HS-5 (cell line): ENCODE measurements at places on chromosomes 12 and 14.

GRCh38 chr12:114657597-114657920, 26.4 kb downstream of the TBX3 start:
- no peak for DNase-seq

DNA sequence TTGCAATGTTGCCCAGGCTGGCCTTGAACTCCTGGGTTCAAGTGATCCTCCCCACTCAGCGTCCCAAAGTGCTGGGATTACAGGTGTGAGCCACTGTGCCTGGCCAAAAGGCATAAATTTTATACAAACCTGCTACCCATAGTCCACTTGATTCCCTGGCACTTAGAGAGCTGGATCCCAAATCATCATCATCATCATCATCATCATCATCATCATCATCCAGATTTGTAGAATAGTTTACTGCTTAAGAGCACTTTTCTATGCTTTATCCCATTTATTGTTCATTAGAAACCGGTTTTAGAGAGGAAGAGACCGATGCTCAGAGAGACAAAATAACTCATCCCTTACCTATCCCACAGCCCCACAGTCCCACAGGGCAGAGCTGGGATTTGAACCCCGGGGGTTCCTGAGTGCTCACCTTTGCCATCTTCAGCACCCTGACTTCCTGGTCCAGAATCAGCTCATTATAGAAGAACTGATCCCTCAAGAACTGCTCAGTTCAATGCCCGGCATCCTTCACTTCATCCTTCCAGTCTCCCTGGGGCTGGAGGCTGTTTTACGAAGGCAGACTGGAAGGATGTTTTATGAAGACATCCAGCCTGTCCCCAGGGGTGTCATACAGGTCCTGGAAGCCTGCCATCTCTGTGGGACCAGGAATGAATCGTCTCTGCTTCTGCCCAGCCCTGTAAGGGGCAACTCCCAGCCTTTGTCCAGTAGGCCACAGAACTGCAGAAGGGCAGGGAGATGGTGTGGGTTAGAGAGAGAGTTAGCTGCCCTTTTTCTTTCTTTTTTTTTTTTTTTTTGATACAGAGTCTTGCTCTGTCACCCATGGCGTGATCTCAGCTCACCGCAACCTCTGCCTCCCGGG, 20.2 kb upstream of the OASL start:
- no peak for DNase-seq

GRCh38 chr14:81252278-81252677, 31.5 kb upstream of the GTF2A1 start:
- no peak for DNase-seq

GRCh38 chr14:105334383-105335230, 20.1 kb downstream of the PACS2 start:
- no peak for DNase-seq

GRCh38 chr12:52582971-52583456, 9.4 kb upstream of the KRT74 start:
- peak; percentile 18 for DNase-seq

DNA sequence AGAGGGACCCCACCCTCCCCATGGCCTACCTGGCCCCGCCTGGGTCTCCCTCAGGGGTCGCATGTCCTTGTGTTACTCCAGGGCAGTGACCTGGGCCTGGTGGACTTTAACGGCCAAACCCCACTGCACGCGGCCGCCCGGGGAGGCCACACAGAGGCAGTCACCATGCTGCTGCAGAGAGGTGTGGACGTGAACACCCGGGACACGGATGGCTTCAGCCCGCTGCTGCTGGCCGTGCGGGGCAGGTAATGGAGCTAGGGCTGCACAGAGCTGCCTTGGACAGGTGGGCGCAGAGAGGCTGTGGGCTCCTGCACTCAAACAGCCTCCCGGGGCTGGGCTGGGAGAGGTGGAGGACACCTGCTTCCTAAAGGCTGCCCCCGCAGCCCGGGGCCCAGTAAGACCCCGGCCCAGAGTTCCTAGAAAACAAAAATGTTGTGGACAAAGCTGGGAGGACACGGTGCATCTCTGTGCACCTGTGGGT, 21.6 kb downstream of the ASPG start:
- DNase-seq: no peak

- DNase-seq: no peak
These were observed 26.7 kb downstream of the CLECL1 start for GRCh38 chr12:9706086-9706685.

GRCh38 chr12:34597548-34598351, 575.5 kb downstream of the ALG10 start:
- no peak for DNase-seq

DNA sequence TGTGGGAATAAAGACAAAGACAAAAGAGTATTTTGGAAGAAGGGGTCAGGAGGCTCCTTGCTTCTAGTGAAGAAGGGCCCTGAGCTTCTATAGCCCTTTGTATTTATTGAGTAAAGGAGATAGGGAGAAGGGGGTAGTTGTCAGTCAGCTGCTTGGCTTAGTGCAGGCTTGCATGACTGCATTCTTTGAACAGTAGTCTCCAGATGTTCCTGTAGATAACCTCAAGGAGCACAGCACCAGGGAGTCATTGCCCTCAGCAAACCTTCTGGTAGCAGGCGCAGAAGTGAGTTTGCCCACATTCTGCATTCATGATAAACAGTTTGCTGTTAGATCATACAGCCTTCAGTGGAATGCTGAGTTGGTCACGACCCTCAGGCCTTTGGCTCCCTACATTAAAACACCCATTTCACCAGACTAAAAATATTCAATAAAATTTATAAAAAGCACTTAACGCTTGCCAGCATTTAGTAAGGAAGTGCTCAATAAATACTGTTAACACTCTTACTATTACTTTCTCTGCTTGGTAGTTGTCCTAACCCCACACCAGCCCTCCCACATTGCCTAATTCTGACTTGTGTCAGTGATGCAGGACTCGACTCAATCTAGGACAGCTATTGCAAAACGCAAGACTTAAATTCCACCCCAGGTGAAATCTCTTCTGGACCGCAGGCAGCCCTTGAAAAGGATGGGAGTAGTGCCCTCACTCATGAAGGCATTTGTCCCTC, 3.0 kb upstream of the DHRS4 start:
- DNase-seq: no peak

GRCh38 chr12:28027947-28028724, 55.6 kb upstream of the PTHLH start:
- DNase-seq: no peak

- DNase-seq: no peak
These were observed 99.5 kb downstream of the PDZRN4 start for GRCh38 chr12:41287500-41288141.

GRCh38 chr14:61690982-61691381, 4.3 kb upstream of the HIF1A start:
- no peak for DNase-seq

- DNase-seq: no peak
These were observed 34.5 kb downstream of the SMOC1 start for GRCh38 chr14:69913686-69914085.

GRCh38 chr14:75578102-75578785, at the start of gene FLVCR2:
Gene FLVCR2 (plus strand): TSS chr14:75578620. CDS start chr14:75578973, 353 bp downstream.
- peak; percentile 20 for DNase-seq

GRCh38 chr12:13220838-13221237, 24.3 kb downstream of the EMP1 start:
- peak; percentile 65 for DNase-seq

GRCh38 chr14:36652542-36653201, 9.0 kb upstream of the PAX9 start:
- DNase-seq: peak; percentile 30

GRCh38 chr12:117091758-117092510, 7.3 kb downstream of the TESC start:
- DNase-seq: no peak

DNA sequence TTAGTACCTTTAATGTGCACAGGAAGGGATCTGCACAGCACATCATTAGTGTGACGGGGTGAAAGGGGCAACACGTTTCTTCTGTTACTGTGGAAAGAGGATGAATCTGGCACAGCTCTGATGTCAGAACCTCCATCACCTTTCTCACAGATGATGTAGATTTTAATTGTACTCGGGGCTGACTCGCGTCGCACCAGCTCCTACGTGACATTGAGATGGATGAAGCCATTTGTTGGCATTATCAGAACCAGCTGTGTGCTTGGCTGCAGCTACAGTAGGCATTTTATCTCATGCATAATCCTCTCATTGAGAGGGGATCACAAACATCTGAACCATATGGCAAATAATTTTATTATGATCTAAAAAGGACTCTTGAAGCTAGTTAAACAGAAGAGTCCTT, 173.6 kb downstream of the PDZRN4 start:
- no peak for DNase-seq

DNA sequence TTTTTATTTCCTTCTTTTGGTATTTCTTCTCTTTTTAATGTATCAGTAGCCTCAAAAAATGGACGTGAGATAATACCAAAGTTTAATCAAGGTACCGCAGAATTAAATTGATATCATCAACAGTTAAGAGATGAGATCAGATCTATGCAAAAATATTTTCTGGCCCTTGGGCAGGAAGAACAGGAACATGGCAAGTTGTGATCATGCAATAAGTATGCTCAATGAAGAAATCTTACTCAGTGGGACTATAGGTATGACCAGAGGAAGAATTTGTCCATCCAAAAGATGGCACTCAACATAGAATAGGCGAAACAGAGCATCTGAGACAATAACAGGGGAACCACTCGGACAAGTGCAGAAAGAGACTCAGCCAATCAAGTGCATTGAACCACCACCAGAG, 914 bp upstream of the GARIN2 start:
- DNase-seq: no peak

GRCh38 chr12:113727651-113728061, 238.5 kb downstream of the RBM19 start:
- DNase-seq: peak; percentile 86

- DNase-seq: no peak
These were observed 1.3 kb upstream of the NGB start for GRCh38 chr14:77272261-77272660.

GRCh38 chr12:7026854-7027253, 8.6 kb upstream of the LPCAT3 start:
- no peak for DNase-seq

DNA sequence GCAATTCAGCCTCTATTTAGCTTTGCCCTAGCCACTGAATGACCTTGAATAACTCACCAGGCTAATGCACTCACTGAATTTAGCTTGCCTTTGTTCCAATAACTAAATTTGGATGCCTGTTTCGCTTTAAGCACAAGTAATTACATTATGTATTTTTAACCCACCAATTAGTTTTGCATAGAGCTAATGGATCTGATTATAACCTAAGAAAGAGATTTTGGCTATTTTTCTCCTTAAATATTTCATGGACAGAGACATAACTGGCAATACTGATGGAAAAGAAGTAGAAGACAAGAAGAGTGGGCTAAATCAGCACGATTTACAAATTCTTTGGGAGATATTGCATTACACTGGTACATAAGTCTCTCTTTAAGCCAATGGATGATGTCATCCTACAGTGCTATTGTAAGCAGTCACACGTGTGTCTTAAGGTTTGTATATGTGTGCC, 85.7 kb downstream of the AKAP6 start:
- no peak for DNase-seq

- DNase-seq: no peak
These were observed 576.1 kb downstream of the ALG10 start for GRCh38 chr12:34598352-34598827.

DNA sequence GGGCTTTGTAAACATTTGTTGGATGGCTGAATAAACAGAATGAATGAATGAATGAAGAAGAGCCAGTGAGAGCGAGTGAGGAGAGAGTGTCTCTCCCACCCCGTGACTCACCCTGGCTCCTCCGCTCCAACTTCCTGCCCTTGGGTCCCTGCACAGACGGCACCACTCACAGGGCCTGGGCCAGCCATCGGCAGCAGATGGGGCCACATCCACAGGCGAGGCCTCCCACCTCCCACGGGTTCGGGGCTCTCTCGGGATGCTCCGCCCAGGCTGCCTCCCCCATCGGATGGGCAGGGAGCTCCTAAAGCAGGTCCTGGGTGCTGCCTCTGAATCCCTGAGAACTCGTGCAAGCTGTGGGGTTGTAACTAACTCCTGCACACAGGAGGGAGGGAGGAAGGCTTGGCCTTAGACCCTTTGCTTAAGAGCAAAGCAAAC, 41.3 kb downstream of the CCNK start:
- DNase-seq: no peak

GRCh38 chr12:111274777-111275176, 94.1 kb downstream of the PHETA1 start:
- no peak for DNase-seq

- DNase-seq: no peak
These were observed 69.2 kb upstream of the PSMA6 start for GRCh38 chr14:35222872-35223466.

DNA sequence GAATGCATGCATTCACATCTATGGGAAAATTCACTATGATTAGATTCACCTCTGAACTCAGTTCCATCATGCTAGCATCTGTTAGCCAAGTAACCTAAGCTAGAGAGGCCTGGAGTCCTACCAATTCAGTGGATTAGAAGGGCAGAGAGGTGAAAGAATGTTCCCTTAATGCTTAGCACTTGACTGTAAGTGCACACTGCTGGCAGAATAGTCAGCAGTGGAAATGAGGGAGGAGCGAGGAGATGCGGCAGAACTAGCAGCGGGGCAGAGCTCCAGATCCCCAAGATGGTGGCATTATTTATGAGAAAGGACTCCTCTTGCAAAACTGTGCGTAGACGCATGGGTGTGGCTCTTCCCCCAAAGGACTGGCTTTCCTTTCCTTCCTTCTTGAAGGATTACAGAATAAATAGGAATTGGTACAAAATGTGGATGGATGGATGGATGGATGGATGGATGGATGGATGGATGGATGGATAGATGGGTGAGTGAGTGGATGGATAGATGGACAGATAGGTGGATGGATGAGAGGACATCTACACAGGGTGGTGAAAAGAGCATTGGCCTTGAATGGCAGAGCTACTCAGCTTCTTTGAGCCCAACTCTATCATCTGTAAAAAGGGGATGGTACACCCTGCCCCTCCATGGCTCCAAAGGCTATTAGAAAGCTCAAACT, 227.2 kb downstream of the CHST11 start:
- no peak for DNase-seq

GRCh38 chr12:106187842-106188241, 49.1 kb upstream of the NUAK1 start:
- no peak for DNase-seq

DNA sequence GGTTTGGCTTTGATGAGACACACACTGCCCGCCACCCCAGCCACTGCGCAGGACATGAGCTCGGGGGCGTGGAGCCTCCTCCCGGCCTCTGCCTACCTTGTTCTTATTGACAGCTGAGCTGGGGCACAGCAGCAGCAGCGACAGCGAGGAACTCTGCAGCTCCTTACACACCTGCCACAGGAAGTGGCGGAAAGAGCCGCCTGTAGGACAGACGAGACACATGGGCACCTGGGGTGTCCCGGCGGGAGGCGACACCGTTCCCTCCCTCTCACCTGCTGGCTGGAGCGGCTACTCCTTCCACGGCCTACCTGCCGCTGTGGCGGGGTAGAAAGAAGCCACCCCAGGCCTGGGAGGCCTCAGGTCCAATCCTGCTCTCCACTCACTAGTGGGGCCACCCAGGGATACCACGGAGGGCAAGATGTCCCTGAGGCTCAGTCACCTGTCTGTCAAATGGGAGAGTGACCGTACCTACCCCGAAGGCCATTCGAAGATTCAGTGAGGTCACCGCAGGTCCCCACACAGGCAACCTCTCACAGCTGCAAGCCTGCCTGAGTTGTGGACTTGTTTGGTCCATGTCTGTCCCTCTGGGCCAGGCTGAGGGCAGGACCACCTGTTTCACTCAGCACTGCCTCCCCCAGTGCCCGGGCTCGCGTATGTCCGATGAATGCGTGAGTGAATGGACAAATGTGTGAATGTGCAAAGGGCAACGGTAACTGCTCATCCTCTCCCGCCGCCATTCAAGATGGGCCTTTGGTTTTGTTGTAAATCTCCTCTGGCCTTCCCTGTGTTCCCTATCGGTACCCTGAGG, 42.6 kb downstream of the TRAFD1 start:
- no peak for DNase-seq
